IPS DF 6.9 (cell line): ENCODE measurements at places on chromosomes 2 and 18.

GRCh38 chr18:75410611-75411010, 16.9 kb downstream of the SMIM21 start:
- DNase-seq: no peak

DNA sequence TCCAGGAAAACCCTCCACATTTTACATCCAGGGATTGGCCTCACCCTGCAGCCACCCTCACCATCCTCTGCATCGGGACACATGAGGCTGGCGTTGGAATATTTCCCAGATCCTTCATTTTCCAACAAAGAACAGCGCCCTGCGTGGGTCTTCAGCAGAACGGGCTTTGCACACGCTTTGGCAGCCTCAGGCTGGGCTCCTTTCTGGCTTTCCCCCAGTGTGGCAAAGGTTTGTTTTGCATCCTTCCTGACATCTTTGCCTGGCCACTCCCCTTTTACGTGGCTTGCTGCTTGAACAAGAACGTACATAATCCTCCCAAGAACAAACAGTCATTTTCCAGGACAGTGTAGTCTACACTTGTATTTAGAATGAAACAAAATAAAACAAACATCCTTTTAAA, 25.6 kb upstream of the GREB1 start:
- DNase-seq: no peak

- DNase-seq: no peak
Measured at GRCh38 chr2:10058251-10059015, 15.1 kb downstream of the KLF11 start.

DNA sequence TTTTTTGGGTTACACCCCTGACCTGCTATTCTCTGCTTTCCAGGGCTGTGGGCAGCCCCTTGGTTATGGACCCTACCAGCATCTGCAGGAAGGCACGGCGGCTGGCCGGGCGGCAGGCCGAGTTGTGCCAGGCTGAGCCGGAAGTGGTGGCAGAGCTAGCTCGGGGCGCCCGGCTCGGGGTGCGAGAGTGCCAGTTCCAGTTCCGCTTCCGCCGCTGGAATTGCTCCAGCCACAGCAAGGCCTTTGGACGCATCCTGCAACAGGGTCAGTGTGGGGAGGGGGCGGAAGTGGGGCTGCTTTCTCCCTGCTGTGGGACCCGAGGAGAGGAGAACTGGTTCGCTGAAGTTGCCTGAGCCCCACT, 9.7 kb upstream of the WNT10A start:
- no peak for DNase-seq

DNA sequence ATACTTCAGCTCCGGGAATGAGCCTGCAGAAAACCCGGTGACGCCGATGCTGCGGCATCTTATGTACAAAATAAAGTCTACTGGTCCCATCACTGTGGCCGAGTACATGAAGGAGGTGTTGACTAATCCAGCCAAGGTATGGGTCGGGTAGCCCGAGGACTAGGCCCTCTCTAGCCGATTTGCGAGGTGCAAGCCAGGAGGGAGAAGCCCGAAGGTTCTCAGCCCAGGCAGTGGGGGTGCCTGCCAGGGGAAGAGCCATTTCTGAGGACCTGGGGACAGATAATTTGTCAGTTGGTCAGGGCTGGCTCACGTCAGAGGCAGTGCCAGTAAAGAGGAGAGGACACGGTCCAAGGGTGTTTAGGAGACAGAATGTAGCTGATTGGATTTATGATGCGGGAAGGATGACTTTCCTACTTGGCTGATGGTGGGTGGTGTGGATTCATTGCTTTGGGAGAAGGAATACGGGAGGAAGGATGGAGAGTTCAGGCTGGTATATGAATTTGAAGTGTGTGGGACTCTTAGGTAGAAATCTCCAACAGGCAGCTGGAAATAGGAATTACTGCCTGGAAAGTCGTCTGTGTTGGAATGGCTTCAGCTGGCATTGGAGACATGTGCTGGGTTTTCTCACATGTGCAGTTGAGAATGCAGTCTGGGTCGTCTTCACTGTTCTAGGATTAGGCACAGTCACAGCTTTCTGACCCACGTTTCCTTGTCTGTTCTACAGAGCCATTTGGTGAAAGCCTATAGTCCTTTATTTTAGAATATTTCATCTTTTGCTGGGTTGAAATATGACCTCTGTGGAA, 874 bp downstream of the NDUFAF7 start:
- DNase-seq: no peak

GRCh38 chr2:218782528-218782844, 539 bp downstream of the CYP27A1 start:
- no peak for DNase-seq

GRCh38 chr2:129252781-129253460, 726.5 kb upstream of the RAB6C start:
- DNase-seq: no peak

- DNase-seq: no peak
Measured at GRCh38 chr2:142725386-142725785, 152.1 kb upstream of the KYNU start.

GRCh38 chr2:113078350-113078839, 10.6 kb downstream of the IL1F10 start:
- DNase-seq: no peak

GRCh38 chr2:115533081-115533480, 1090.6 kb downstream of the DPP10 start:
- no peak for DNase-seq

- DNase-seq: no peak
Measured at GRCh38 chr2:3432693-3433338, 53.3 kb downstream of the TRAPPC12 start.

GRCh38 chr18:37346048-37346447, 219.6 kb downstream of the CELF4 start:
- no peak for DNase-seq

DNA sequence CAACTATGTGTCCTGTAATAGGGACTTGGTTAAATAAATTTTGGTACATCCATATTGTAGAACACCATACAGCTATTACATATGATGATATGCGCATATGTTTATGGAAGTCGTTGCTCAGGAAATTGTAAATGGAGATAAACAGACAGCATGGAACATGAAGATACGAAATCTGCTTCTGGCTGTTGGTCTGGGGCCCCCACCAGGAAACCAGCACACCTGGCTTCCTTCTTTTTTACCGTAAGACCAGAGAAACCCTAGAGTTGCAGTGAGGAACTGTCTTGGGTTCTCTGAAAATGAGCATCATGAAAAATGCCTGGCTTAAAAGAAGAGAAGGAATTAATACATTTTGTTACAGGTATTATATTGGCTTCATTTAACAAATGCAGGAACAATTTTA, 40.8 kb downstream of the SPTBN1 start:
- no peak for DNase-seq

DNA sequence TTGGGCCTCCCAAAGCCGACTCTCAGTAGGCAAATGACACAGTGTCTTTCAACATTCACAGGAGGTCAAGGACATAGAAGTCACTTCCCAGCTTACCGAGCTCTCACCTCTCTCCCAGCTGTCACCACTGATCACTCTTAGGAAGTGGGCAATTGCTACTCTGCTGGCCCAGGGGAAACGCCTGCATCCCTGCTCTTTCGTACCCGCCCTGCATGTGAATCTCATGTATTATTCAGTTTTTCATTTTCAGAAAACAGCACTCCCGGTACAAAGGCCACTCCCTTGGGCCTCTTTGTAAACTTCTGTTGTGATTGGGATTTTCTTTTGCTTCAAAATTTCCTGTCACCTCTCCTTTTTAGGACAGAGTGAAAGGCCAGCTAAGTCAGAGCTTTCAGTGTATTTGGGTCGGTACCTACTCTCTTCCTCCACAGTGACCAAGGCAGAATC, 15.4 kb downstream of the MRPL44 start:
- DNase-seq: no peak

DNA sequence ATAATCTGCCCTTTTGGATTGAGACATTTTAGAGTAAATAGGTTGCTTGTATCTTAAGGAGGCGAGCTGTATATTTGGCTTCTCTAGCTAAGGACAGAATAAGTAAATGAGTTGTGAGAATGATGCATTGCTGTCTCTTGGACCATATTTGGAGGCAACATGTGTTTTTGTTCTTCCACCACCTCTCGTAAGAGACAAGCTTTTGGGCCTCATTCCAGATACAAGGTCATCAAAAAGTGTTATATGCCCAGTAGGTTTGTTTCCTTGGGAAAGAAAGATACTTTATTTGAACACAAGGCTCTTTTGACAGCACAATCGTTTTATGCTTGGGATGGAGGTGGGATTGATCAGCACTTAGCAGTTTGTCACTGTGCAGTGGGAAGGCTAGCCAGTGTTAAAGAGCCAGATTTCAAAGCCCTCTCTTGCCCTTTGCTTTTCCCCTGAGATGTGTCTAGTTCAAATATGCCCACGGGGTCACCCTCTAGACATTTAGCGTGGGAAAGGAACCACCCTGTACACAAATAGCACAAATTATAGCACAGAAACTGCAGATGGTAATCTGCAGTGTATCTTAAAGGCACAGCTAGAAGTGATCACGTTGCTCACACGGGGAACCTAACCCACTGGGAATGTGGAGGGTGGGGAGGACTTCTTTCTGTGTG, 131.3 kb downstream of the MAP4K4 start:
- no peak for DNase-seq

- no peak for DNase-seq
Measured at GRCh38 chr2:30631051-30631671, 176.1 kb downstream of the CAPN13 start.
